ENCODE measurements at places on chromosomes 2 and 18.

DNA sequence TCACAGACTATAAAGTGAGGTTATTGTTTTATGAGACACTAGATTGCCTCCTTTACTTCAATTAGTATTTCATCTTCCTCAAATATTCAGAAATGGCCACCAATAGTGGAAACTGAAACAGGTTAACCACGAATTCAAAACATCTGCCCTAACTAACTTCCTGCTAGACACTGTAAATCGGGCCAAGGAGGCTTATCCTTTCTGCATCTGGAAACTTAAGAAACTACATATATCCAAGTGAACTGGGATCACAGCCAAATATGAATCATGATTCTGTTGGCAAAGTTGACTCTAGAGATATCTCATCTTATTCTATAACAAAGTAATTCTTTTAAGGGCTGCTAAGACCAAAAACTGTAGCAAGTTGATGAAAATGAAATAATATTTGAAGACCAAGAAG lies 136.6 kb upstream of the ZC3H15 start:
- peak; percentile 80 for DNase-seq

GRCh38 chr2:235383272-235383843 lies 110.5 kb upstream of the AGAP1 start:
- DNase-seq, result no peak

DNA sequence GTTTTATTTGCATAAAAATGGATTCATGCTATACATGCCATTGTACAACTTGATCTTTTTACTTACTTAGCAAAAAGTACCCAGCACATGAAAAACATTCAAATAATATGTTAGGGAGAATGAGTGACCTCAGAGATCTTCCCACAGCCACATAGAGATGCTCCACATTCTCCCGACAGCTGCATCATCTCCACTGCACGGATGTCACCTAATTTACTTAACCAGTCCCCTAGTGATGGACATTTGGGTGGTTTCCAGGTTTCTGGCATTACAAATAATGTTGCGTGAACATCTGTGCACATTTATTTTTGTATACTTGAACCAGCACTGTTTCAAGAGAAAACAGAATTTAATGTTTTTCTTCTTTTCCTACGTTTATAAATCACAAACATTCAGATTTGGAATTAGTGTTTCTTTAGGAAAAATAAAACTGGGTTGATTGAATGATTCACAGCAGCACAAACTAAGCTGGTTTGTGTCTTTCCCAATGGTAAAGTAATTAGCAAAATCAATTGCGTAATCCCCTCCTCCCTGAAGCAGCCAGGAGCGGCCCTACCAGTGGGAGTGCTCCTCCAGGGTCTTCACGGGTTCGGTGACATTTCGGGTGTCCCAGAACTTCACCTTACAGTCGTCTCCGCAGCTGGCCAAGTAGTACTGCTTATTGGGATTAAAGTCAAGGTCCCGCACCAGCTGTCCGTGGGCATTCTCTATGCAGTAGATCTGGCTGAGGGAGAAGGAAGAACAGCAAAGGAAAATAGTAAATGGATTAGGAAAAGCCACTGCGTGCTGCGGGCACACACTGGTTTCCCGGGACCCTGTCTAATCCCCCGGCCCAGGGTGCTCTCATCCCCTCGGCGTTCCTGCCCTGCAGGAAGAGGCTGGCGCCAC lies 183.9 kb downstream of the EIPR1 start:
- no peak for DNase-seq

DNA sequence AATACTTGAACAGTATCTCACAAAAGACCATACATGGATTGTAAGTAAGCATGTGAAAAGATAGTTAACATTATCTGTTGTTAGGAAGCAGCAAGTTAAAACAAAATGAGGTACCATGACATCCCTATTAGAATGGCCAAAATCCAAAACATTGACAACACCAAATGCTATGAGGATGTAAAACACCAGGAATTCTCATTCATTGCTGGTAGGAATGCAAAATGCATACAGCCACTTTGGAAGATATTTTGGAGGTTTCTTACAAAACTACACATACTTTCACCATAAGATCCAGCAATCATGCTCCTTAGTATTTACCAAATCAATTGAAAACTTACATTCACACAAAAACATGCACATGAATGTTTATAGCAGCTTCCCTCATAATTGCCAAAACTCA lies 30.9 kb upstream of the ICOS start:
- no peak for DNase-seq

- no peak for DNase-seq
Observed at GRCh38 chr2:30649278-30649677, 158.0 kb downstream of the CAPN13 start.

GRCh38 chr2:181742922-181743722 lies 62.8 kb upstream of the NEUROD1 start:
- DNase-seq, result peak; percentile 33

DNA sequence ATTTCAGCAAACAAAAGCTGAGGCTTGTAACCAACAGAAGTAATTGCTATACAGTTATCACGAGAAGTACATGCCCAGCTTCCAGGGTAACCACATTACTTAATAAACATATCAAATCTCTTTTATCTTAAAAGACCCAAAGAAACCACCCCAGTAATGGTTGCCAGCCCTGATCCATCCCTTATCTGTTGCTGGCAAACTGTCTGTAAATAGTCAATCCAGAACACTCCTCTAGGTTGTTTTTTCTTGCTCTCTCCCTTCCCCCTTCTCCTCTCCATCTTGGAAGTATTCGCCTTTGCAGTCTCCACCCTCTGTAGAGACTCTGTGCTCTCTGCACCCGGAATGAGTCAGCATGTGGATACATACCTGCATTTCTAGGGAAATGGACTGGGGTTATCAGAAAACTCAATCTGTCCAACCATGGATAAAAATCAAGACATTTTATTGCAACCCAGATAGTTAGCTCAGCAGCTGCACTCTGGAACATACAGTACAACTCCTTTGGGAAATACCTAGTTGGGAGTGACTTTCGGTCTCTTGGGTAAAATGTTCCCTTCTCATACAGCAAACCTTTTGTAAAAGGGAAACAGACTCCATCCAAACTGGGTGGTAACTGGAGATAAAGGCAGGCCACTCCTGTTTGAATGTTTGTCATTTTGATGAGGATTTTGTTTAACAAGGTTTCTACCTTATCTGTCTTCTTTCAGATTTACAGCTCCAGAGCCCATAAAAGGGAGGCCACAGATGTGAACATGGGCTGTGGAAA lies 123.5 kb upstream of the FOSL2 start:
- DNase-seq, result no peak

DNA sequence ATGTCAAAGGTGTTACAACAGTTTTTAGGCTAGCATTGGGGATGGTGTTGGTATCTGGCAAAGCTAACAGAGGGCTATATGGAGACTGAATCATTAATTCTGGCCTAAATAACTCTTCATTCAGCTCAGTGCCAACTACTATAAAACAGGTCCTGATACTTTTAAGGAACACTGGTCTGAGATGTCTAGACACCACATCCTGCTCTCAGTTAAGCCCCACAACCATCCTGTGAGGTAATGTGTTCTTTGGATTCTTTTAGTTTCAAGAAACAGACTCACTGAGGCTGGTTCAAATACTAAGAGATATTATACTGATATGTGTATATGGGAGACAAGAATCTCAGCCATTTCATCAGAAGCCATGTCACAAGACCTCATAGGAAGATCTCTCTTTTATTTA lies 14.2 kb upstream of the HK2 start:
- DNase-seq, result no peak

- DNase-seq, result peak; percentile 26
Observed at GRCh38 chr2:99867770-99868169, 274.6 kb downstream of the AFF3 start.

DNA sequence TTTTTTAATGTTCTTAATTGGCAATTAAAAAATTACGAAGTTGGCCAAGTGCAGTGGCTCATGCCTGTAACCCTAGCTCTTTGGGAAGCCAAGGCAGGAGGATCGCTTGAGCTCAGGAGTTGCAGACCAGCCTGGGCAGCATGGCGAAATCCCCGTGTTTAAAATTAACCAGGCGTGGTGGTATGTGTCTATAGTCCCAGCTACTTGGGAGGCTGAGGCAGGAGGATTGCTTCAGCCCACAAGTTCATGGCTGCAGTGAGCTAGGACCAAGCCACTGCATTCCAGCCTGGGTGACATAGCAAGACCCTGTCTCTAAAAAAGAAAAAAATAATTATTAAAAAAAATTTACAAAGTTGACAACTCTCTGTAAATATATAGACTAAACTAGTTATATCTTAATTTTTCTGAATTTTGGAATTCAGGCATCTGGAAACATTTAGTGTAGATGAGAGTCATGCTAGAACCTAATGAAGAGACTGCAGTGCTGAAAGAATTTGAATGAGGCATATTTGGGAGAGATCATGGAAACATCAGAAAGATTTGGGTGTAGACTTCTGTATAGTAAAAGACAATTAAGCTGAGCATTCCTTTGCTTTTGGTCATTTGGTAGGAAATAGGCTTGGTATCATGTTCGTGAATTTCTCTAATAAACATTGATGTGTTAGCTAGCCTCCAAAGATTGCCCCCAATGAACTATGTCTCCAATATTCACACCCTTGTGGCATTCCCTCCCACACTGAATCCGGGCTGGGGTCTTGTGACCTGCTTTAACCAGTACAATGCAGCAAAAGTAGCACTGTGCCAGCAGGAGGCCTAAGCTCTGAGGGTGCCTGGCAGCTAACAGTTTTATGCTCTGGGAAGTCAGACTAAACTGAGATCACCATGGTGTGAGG lies 4.2 kb upstream of the ROCK1 start:
- DNase-seq, result no peak

GRCh38 chr2:237870126-237870525 lies 10.7 kb downstream of the RAMP1 start:
- DNase-seq, result no peak

- no peak for DNase-seq
Observed at GRCh38 chr2:99032001-99032400, 96.0 kb upstream of the CRACDL start.

- no peak for DNase-seq
Observed at GRCh38 chr2:135732561-135732960, 9.1 kb upstream of the UBXN4 start.

DNA sequence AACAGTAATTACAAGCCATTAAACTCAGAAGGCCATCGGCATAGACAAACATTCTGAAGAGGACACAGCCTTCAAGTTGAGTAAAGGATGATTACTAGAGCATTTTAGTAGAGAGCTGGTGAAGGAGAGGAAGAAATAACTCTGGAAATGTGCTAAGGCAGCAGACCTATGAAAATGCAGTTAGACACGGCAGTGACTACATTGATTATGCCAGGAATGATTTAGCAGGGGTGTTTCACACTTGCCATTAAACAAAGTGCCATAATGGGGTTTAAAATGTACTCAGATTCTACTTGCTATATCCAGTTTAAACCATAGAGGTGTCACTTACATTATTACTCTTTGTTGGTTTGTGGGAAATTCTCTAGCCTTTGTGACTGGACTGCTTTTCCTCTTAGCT lies 372.3 kb downstream of the CPS1 start:
- DNase-seq, result no peak

- DNase-seq, result no peak
Observed at GRCh38 chr2:225036431-225036830, 5.8 kb downstream of the DOCK10 start.

DNA sequence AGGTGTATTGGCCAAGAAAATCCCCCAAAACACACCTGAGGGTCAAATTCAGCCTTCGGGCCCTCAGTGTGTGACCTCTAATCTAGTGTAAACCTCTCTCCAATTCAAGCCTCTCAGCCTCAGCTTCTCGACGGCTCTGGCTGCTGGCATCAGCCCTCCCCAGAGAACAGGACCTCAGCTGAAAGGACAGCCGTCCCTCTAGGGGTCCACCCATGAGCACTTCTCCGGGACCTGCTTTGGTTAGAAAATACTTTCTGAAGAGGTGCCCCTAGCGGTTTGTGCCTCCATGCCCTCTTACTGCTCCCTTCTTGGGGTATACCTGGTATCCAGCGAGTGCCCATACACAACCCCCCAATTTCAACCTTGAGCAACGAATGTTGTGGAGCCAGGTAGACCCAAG lies 48.8 kb downstream of the INHBB start:
- DNase-seq, result no peak

- no peak for DNase-seq
Observed at GRCh38 chr2:175579646-175580045, 398.1 kb upstream of the ATP5MC3 start.

DNA sequence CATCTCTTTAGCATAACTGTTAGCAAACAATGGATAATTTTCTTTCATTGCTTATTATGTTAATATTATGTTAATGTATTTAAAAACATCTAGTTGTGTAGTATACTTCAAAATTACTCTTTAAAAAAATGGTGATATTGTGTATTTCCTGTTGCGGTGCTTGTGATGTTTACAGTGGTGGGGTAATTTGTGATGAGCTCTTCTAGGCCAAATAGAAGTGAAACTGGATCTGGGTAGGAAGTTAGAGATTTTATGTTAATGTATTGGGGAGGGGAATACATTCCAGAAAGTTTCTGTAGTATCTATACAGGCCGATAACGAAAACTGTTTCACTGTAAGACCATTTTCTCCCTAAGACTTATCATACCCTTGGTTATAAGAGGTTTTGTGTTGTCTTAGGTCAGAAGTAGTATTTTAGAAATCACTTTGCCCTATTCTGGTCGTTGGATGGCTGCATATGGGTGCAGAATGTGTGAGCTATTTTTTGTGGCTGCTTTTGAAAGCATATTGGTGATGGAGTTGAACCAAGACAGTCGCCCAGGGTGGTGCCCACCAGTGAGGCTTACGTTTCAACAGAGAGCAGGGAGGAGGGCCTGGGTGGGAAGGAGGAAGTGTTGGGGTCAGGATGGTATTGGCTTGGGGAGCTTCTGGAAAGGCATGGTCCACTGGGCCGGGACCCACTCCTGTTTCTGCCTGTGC lies 5.8 kb downstream of the TSHZ1 start:
- no peak for DNase-seq

- no peak for DNase-seq
Observed at GRCh38 chr18:49022311-49023161, 71.8 kb upstream of the SMAD7 start.

DNA sequence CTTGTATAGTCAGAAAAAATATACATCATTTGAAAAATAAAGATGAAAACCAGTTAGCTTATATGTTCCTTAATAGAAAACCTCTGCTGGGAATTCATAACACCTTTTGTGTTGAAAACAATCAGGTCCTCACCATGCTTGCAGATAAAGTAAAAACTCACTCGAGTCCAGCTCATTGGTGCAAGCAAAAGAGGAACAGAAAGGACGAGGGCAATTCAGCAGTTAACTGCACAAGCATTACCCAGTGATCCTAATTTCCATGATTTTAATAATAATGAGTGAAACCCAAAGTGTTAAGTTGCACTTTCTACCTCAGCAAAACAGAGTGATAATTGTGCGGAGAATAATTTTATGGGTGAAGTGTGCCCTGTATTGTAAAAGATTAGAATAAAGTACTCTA lies 839.9 kb downstream of the BCL11A start:
- DNase-seq, result no peak

- peak; percentile 20 for DNase-seq
Observed at GRCh38 chr18:32289483-32290075, 99.7 kb downstream of the MEP1B start.
